ENCODE measurements at places on chromosomes 13 and 19.

DNA sequence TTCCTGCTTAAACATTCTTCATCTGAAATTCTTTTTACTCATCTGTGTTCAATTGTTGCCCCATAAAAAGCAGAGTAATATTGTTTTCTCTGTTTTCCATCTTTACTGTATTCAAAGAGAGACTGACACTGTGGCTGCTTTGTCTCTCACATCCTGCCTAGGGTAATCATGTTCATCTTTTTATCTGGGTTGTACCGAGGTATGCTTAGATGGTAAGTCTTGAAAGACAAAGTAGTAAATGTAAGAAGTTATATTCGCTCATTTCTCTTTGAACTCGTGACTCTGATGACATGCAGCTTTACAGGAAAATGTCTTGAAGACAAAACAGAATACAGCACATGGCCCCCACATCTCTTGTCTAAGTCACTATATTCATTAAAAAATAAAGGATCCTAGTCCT, 20.0 kb upstream of the CYSLTR2 start:
- no peak for DNase-seq

- no peak for DNase-seq
These were observed 3.9 kb upstream of the ACOD1 start for GRCh38 chr13:76944456-76944855.

- no peak for DNase-seq
These were observed 6.8 kb downstream of the CSNK1G2 start for GRCh38 chr19:1947651-1948209.

GRCh38 chr13:24716446-24716845, 36.2 kb downstream of the ATP12A start:
- peak; percentile 76 for DNase-seq

DNA sequence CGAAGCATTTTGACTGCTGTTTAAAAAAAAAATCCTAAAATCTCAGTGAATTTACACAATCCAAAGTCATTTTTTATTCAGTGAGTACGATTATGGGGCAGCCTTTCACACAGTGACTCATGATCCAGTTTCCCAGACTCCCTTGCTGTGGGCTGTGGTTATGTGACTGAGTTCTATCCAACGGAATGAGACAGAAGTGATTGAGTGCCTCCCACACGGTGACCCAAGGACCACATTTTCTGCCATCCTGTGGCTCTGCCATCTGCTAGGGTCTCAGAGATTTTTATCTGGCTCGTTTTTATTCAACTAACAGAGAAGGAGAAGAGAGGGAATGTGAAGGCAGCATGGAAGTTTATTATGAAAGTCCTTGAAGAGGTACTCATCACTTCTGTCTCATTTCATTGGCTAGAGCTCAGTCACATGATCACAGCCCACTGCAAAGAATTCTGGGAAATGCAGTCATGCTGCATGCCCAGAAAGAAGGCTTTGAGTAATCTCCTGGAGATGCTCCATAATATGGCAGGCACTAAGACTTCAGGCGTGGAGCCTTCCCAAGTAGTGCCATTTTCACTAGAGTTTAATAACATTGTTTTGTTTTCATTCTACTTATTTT, 999.4 kb downstream of the UQCRFS1 start:
- no peak for DNase-seq

DNA sequence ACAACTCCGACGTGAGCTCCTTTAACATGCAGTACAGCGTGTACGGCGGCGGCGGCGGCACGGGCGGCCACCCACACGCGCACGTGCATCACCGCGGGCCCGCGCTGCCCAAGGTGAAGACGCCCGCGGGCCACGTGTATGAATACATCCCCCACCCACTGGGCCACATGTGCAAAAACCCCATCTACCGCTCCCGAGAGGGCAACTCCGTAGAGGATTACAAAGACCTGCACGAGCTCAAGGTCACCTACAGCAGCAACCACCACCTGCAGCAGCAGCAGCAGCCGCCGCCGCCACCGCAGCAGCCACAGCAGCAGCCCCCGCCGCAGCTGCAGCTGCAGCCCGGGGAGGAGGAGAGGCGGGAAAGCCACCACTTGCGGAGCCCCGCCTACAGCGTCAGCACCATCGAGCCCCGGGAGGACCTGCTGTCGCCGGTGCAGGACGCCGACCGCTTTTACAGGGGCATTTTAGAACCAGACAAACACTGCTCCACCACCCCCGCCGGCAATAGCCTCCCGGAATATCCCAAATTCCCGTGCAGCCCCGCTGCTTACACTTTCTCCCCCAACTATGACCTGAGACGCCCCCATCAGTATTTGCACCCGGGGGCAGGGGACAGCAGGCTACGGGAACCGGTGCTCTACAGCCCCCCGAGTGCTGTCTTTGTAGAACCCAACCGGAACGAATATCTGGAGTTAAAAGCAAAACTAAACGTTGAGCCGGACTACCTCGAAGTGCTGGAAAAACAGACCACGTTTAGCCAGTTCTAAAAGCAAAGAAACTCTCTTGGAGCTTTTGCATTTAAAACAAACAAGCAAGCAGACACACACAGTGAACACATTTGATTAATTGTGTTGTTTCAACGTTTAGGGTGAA, 6.6 kb downstream of the SLITRK5 start:
- peak; percentile 85 for DNase-seq

GRCh38 chr19:4758659-4759058, 32.9 kb upstream of the FEM1A start:
- no peak for DNase-seq

DNA sequence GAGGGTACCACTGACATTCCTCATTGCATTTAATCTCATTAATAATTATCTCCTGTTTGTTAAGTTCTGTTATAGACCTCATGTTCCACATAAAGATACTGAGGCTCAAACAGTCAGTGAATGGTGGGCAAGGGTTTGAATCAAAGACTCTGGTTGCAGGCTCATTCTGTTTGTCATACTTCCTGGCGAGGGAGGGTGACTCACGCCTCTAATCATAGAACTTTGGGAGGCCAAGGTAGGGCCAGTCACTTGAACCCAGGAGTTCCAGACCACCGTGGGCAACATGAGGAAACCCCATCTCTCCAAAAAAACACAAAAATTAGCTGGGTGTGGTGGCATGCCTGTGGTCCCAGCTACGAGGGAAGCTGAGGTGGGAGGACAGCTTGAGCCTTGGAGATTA, 220.7 kb upstream of the MIR17HG start:
- DNase-seq = no peak

DNA sequence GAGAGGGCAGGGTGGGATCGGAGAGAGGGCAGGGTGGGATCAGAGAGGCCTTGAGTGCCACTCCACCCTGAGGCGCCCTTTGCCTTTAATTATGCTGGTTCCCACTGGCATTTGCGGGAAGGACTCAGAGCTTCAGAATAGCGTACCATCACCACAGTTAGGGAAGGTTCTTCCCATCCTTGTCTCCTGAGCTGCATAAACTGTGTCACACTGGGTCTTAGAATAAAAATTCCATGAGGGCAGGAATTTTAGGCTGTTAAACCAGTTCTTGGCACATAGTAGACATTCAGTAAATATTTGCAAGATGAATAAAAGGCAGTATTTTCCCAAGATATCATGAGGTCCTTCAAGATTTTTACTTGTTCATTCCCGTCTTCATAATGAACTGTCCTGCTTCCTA, 24.4 kb downstream of the PPP2R1A start:
- DNase-seq = no peak

DNA sequence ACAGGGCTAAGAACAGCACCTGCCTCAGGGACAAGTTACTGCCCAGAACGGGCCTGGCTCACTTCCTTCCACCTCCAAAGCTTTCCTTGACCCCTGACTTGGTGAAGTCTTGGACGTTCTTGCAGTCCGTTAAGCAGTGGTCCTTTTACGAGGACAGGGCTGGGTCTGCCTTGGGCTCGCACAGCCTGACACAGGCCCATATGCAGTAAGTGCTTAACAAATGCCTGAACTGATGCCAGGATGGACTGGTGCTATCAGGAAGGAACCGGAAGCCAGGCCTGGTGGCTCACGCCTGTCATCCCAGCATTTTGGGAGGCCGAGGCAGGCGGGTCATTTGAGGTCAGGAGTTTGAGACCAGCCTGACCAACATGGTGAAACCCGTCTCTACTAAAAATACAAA, 1.8 kb upstream of the PLK5 start:
- DNase-seq = no peak

DNA sequence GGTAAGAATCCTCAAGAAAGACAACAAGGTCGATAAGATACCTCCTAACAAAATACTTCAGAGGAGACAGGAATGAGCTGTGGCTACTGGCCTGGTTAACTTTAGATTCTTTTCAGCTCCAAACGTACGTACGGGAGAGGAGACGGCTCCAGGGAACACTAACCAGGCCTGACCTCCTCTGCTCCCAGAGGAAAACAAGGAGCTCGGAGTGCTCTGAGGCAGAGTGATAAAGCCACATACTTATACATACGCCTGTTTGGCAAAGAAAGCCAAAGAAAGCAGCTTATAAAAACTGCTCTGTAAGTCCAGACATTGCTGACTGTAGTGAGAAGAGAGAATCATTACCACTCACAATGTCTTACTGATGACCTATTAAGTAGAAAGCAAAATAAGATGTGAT, 263.9 kb downstream of the MZT1 start:
- no peak for DNase-seq

- DNase-seq = no peak
These were observed 51.9 kb upstream of the C1QTNF9B start for GRCh38 chr13:23949200-23949599.

GRCh38 chr13:24865163-24865953, 101.4 kb downstream of the RNF17 start:
- no peak for DNase-seq

DNA sequence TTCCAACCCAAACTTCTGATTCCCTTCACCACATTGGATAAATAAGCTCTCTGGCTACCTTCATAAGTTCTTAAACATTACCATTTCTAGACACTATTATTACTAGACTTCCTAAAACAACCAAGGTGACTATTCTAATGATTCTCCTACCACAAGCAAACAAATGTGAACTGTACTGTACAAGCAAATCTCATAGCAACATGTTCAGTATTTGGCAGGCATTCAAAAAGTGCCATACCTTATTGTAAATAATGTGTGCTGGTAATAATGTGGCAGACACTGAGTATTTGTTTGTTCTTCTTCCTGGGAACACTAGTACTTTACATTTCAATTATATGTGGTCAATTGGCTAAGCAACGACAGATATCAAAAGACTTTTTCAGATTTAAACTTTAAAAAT, 986.0 kb upstream of the SPRY2 start:
- DNase-seq = no peak

- no peak for DNase-seq
These were observed 19.9 kb downstream of the POMP start for GRCh38 chr13:28678809-28679208.

GRCh38 chr13:75225288-75226032, 256.5 kb downstream of the TBC1D4 start:
- DNase-seq = no peak

DNA sequence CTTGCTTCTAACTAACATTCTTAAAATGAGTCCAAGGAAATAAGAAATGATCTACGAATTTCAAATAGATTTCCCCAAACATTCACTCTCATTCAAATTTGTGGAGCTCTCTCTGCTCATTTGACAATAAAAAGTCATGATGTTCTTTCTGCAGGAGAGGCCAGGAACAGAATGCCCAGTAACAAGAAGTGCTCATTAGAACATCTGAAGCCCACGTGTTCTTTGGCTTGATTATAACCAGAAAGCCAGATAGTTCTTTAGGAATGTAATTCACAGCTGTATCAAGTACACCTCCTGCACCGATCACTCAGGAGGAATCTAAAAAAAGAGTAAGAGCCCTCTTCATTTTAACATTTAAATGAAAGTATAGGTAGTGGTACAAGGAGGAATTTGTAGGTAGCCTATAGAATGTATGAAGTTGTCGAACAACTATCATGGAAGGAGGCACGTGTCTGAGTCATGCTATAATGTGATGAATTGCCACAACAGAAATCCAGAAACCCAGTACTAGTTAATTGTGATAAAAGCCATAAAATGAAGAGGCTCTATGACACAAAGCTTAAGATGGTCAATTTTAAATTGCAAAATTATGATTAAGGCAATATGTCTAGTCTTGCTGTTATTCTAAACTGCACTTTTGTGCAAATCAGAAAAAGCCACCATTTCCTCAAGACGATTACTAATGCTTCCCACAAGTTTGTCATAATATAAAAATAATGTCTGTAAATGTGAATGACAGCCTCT, 12.8 kb downstream of the MEDAG start:
- no peak for DNase-seq

DNA sequence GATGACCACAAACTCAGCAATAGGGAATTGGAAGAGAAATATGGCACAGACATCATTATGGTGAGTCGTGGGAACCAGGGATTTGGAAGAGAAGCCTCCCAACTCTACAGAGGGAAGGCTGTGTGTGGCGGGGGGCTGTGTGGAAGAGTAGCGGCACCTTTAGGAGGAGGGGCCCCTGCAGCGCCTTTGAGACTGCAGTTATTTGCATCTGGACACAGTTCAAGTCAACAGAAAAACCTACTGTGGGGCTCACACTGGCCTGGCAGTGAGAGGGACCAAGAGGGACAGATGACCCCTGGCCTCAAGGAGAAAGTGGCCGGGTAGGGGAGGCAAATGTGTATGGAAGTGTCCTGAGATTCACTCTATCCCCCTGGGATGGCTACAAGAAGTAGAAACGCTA, 5.1 kb downstream of the ATP12A start:
- DNase-seq = no peak

DNA sequence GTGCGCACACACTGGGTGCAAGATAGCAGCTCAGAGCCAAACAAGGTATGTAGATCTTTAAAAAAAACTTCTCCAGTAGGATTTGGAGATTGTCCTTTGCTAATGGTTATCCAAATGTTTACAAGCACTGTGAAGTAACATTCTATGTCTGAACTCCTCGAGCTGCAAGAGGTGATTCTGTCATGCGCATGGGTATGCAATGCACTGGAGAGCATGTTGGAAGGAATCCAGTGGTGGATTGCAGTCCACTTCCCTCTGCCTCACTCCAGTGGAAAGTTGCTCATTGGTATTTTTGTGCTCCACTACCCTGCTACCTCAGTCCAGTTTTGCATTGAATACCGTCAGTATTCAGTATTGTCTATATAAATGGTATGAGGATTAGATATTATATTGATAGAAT, 132.1 kb downstream of the ATP8A2 start:
- DNase-seq = no peak

DNA sequence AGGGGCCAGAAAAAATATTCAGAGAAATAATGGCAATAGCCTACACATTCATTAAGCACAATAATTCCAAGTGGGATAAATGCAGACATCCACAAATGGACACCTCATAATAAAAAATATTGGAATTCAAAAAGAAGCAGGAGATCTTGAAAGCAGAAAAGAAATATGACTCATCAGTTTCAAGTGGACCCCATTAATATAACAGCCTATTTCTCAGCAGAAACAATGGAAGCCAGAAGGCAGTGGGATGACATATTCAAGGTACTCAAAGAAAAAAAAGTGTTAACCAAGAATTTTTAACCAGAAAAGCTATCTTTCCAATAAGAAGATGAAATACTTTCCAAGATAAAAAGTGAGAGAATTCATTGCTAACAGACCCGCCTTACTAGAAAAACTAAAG, 48.4 kb upstream of the CYP2A13 start:
- no peak for DNase-seq

GRCh38 chr13:21917086-21918015, 246.5 kb downstream of the FGF9 start:
- DNase-seq = no peak

- no peak for DNase-seq
These were observed 213.7 kb downstream of the ZIC5 start for GRCh38 chr13:99757756-99758459.

Data from endodermal cell (in vitro differentiated cells).